Activated naive CD4-positive, alpha-beta T cell treated with Interleukin-2 at 50 U/mL for 16 hours (primary cell): ENCODE measurements at places on chromosomes 7 and 10.

DNA sequence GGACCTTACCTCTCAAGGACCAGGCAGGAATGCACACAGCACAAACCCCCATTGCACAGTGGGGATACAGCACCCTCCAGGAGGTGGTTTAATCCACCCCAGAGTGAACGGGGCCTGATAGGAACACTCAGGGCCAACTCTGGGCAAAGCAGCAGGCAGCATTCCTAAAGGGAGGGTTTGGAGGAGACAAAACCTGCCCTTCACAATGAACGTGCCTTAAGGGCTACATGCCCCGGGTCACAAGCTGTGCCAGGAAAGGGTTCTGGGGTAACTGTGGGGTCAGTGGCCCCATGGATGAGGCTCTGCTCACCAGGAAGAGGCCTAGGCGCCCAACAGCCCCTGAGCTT, 1.1 kb downstream of the GPRIN2 start:
- DNase-seq: peak; percentile 1

- DNase-seq: no peak
Measured at GRCh38 chr10:49620841-49621378, 7.1 kb downstream of the CHAT start.

GRCh38 chr7:78607099-78607498, 808.5 kb downstream of the PHTF2 start:
- no peak for DNase-seq

- no peak for DNase-seq
Measured at GRCh38 chr10:27457261-27457945, 46.7 kb upstream of the RAB18 start.

- no peak for DNase-seq
Measured at GRCh38 chr7:67753891-67754290, 757.3 kb downstream of the TYW1 start.

DNA sequence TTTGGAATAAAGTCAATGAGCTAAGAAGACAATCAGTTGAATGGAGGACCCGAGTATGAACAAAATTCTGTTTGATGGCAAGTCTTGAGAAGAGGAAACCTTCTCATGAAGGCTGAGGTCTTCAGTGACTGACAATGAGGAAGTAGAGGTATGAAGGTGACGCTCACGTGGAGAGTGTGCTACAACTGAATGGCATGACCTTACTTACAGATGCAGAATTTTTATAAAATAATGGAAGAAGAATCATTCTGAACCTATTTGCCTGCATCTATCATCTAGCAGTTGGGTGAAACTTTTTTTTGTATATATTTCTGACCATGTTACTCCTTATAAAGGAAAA, 19.4 kb upstream of the SP4 start:
- DNase-seq: no peak

- DNase-seq: no peak
Measured at GRCh38 chr10:77902159-77902558, 24.4 kb downstream of the DLG5 start.

- no peak for DNase-seq
Measured at GRCh38 chr7:24898691-24899090, 81.3 kb downstream of the OSBPL3 start.

DNA sequence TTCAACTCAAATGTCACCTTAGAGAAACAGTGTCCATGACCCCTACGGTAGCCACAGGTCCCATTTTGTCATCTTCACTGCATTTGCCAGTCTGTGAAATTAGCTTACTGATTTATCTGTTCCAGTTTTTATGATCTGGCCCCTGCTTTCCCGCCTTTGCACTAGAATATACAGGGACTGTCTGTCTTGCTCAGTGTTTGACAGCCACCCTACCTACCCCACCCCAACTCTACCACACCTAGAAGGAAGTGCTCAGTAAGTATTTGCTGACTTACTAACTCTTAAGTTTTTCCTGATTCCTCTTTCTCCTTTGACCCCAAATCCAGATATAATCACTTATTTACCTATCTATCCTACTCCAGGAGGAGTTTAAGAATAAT, 49.5 kb downstream of the CREB3L2 start:
- no peak for DNase-seq

DNA sequence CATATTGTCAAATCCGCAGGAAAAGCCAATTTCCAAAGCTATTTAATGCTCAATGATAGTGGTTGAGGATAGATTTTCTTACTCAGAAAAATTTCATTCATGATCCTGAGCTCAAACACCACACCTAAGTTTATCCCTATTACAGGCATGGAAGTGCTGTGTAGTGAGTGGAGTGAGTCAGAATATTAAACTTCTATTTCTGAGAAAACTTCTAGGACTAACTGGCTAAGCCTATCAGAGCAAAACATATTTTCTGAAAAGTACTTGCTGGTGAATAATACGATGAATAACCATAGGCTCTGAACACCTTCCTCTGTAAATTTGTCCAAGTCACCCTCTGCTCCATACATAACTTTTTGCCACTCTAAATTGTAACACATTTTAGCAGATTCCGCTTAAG, 221.5 kb downstream of the SUGCT start:
- DNase-seq: no peak

- DNase-seq: no peak
Measured at GRCh38 chr7:134016223-134016941, 110.8 kb upstream of the LRGUK start.

- DNase-seq: no peak
Measured at GRCh38 chr10:77512219-77512578, 125.4 kb downstream of the KCNMA1 start.

- no peak for DNase-seq
Measured at GRCh38 chr7:122544463-122544862, 154.5 kb downstream of the RNF133 start.

DNA sequence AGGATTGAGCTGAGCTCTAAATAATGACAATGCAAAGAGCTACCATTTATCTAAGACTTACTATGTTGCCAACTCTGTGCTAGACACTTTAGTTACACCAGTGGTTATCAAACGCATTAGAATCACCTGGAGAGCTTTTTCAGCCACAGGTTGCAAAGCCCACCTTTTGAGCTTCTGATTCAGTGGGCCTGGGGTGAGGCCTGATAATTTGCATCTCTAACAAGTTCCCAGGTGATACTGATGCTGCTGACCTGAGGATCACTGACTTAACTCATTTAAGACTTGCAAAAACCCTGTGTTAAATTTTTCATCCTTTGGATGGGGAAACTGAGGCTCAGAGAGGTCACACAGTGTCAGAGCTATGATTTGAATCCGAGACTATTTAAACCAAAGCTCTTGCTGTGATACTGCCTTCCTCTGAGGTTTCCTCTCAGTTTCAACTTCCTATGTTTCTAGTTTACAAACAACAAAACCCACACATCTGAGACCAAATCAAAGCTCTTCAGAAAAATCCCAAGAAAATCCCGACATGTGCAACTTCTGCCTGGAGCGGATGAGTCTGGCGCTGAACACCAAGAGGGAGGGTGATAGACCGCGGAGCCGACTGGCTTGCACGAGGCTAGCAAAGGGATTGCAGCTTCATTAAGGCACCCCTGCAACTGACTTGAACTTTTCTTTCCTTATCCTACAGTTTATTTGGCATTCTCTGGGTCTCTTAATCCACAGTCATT, 124.9 kb downstream of the CYP26A1 start:
- no peak for DNase-seq

DNA sequence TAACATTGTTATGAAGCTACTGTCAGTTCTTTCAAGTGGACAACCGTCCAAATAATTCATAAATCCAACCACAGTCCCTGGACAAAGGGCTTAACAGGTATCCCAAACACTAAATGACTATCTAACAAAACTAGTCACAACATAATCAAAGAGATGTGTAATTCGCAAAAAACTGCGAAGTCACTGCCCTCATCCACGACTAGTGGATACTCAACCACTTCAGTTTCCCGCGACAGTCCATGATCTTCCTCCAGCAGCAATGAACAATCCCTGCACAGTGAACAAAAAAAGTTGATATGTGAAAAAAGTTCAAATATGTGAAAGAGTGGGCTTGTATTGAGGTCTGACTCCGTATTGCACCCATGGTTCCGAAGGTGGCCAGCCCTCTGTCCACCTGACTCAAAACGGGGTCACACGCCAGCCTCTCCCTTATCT, 287 bp downstream of the DCLRE1A start:
- no peak for DNase-seq

DNA sequence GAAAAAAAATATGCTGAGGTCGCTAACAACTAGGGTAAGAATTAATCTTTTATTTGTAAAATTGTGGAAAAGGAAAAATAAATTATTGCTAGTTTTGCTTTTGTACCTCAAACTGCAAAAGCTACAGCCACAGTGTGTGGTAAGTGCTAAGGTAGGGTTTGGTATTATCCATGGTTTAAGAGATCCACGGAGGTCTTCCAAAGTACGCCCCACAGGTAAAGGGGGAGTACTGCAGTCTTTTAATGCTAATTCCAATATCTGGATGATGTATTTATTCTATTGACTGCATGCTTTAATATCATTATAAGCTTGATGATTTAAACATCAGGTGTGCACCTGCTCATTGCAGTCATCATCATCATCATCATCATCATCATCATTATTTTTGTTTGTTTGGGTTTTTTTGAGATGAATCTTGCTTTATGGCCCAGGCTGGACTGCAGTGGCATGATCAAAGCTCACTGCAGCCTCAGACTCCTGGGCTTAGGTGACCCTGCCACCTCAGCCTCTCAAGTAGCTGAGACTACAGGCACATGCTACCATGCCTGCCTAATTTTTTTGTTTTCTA, 38.4 kb upstream of the BMS1 start:
- no peak for DNase-seq

GRCh38 chr7:16060502-16060901, 360.8 kb downstream of the CRPPA start:
- no peak for DNase-seq

DNA sequence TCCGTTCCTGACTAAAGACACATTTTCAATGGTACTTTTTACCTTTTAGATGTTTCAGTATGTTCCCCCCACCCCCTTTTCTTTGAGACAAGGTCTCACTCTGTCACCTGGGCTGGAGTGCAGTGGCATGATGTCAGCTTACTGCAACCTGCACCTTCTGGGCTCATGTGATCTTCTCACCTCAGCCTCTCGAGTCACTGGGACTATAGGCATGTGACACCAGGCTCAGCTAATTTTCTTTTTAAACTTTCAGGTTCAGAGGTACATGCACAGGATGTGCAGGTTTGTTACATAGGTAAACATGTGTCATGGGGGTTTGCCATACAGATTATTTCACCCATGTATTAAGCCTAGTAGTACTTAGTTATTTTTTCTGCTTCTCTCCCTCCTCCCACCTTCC, 99.3 kb upstream of the RPA3 start:
- no peak for DNase-seq

DNA sequence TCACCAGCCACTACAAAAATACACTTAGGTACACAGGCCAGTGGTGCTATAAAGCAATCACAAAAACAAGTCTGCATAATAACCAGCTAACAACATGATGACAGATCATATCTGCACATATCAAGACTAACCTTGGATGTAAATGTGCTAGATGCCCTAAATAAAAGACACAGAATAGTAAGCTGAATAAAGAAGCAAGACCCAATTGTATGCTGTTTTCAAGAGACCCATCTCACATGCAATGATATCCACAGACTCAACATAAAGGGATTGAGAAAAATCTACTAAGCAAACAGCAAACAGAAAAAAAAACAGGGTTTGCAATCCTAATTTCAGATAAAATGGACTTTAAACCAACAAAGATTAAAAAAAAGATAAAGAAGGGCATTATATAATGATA, 505.4 kb upstream of the FZD8 start:
- no peak for DNase-seq

DNA sequence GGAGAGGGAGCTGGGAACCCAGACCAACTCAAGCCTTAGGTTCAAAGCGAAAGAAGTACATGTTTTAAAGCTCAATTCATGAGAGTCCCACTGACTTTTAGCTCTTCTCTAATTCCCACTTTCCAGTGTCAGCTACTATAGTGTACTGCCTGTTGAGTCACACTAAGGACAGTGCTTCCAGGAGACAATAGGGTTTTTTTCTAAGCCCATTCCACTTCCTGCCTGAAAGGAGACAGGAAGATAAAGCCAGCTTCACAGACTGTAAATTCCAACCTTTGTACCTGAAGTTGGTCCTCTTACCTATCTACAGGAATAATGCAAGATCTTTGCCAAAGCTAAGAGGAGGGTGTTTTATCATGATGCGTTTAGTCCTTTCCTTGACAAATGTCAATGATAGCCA, 4.4 kb downstream of the MSRB2 start:
- DNase-seq: no peak

GRCh38 chr10:100670828-100671479, 74.4 kb upstream of the PAX2 start:
- DNase-seq: peak; percentile 71

- DNase-seq: no peak
Measured at GRCh38 chr10:107477266-107477665, 312.8 kb upstream of the SORCS1 start.

- DNase-seq: no peak
Measured at GRCh38 chr10:102863660-102864059, 5.6 kb upstream of the AS3MT start.

DNA sequence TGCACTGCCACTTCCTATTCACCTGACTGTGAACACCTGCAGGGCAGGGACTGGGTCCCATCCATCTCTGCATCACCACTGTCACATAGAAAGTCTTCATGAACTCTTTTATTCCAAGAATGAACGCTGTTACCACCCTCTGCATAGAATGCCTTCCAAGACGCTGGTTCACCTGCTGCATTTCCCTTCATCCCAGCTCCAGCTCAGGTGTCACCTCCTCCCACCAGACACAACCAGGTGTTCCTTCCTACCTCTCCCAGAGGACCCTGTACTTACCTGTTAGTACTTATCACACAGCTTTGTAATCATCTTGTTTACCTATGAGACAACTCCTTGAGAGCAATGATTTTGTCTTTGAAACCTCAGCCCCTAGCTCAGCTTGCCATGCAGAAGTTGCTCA, 31.1 kb downstream of the SORBS1 start:
- no peak for DNase-seq

DNA sequence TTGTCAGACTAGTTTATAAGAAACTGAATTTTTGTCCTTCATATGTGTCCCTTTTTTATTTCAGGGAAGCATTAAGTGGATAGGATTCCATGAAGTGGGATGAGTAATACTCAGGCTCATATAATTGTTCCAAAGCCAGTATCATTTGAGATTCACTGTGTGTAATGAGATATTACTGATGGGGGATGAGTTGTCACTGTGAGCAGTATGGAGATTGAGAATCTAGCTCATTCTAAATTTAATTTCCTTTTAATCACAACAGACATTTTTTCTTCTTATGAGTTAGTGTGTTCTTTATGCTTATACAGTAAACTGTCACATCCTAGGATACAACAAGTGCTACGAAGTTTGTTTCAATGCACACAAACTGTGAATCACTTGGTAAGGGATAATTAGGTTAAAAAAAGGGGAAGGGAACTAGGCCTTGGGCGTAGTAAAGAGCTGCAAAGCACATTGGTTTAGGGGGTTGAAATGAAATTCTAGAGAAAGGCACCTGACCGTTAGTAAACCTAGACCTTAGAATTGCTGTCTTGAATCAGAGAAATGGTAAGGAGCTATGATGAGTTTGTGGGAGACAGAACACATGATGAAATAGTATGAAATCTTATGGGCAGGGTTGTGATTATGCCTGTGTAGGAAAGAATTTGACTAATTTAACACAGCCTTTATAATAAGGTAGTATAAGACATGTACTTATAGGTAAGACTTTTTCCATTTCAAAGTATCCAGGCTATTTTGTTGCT, 153.4 kb downstream of the MLLT10 start:
- DNase-seq: no peak

GRCh38 chr10:122062831-122063674, 74.1 kb downstream of the TACC2 start:
- DNase-seq: no peak
